ENCODE measurements at places on chromosomes 1 and 21.

GRCh38 chr1:35574125-35574654, 1.1 kb downstream of the TFAP2E start:
- no peak for DNase-seq

DNA sequence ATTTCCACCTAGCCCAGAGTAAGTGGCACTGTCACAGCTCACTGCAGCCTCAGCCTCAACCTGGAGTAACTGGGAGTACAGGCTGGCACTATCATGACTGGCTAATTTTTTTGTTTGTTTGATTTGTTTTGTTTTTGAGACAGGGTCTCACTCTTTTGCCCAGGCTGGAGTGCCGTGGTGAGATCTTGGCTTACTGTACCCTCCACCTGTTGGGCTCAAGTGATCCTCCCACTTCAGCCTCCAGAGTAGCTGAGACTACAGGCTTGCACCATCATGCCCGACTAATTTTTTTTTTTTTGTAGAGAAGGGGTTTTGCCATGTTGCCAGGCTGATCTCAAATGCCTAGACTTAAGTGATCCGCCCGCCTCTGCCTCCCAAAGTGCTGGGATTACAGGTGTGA, 2.5 kb downstream of the UCK2 start:
- DNase-seq = no peak

GRCh38 chr1:31704271-31705079, 658 bp upstream of the COL16A1 start:
- DNase-seq = no peak

- DNase-seq = no peak
Measured at GRCh38 chr1:15618655-15619525, 1.6 kb downstream of the DDI2 start.

DNA sequence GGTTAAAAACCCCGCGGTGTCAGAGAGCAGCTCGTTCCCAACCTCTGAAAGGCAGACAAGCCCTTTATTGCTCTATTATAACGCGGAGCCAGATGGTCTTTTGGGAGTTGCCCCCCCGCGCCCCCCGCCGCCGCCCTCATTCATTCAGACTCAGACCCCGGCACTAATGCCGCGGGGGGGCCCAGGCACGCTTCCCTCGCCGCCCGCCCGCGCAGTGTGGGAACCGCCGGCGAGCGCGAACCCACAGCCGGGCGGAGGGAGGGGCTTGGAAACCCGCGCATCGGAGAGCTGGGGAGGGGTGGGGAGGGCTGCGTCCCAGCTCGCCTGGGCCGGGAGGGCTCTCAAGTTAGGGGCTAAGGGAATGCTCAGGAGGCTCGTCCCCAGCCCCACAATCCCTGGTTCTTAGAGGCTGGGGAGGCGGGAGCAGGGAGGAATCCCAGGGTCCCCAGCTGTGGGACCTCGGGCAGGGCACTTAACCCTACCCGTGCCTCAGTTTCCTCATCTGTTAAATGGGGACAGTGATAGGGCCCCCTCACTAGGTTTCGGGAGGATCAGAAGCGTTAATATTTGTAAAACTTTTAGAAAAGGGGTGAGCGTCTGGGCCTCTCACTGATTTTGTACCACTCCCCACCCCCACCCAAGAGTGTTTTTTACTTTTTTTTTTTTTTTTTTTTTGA, 10.9 kb upstream of the HES5 start:
- no peak for DNase-seq

GRCh38 chr1:87170157-87170556, 158.5 kb upstream of the LMO4 start:
- DNase-seq = no peak

- DNase-seq = no peak
Measured at GRCh38 chr1:67463298-67463955, 33.2 kb upstream of the SERBP1 start.

GRCh38 chr1:185808631-185809030, 74.4 kb downstream of the HMCN1 start:
- DNase-seq = no peak

- DNase-seq = no peak
Measured at GRCh38 chr1:145889722-145890121, 4.1 kb upstream of the ANKRD35 start.

DNA sequence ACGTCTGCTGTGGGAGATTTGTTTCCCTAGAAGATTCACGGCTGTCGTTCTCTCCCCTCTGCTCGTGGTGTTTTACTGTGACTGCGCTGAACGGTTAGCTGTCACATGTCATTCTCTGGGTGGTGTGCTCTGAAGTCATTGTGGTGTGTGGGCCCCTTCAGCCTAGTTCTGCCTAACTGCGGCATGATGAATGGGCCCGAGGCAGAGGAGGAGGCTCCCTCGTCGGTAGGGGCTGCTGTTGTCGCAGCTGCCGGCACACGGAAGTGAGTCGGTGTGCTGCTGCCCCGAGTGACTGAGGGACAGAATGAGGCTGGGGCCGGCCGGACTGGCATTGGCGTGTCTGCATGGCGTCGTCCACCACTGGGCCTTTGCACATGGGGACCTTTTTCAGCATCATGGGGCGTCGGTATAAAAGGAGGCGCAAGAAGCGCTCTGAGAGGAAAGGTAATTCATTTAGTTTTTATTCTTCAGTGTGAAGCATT, 77.9 kb downstream of the ADARB1 start:
- peak; percentile 67 for DNase-seq

DNA sequence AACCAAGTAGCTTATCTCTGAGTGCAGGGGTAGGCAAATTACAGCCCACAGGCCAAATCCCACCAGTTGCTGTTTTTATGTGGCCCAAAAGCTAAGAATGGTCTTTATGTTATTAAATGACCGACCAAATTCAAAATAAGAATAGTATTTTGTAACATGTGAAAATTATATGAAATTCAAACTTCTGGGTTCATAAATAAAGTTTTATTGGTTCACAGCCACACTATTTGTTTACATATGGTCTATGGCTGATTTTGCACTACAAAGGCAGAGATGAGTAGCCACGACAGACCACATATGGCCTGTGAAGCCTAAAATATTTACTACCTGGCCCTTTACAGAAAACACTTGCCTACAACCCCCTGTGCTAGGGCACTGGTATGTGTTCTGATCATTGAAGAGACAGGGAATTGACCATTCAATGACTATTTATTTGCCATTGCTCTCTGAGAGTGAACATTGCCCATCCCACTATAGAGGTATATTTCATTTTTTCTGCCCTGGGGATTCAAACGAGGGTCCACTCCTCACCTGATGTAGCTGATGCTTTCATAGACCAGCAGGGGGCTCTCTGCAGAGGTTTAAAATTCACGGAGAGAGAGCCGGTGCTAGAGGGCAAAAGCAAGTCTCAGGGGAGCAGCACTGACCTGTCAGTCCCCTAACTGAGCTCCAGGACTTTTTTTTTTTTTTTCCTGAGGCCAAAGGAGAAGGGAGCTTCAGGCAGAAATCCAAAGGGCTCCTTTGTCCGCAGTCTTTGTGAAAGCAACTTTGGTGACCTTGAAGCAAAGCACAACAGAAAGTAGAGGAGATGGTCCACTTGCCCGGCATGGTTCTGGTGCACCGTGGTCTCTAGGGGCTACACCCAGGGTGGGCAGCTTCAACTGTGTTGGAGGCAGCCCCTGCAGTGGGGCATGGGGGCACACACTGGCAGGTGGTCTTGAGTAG, 7.3 kb upstream of the GNL2 start:
- DNase-seq = peak; percentile 60

GRCh38 chr1:226309398-226310244, 657 bp upstream of the LIN9 start:
- no peak for DNase-seq

- DNase-seq = no peak
Measured at GRCh38 chr1:61266738-61267137, 184.4 kb downstream of the NFIA start.

DNA sequence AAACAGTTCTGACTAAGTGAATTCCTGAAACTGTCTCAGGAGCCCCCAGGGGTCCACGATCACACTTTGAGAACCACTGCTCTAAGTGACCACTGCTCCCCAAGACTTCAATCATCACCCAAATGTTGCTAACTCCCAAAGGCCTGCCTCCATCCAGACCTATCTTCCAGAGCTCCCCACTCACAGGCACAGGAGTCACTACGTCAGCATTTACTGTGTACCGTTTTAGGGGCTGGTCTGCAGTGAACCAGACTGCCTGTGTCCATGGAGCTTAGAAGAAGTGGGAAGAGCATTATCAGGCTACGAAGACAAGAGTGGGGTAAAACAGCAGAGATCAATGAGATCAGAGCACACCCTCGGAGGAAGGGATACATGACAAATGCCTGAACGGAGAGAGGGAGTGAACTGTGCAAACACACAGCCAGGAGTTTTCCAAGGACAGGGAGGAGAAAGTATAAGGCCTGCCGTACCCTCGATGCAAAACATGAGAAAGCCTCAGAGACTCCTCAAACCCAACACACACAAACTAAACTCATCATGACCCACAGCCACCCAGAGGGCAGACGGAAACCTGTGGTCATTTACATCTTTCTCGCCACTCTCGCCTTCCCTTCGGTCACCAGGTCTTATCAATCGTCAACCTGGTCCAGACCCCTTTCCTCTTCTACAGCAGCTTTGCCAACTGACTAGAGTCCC, 10.1 kb downstream of the GNB1 start:
- DNase-seq = no peak

Measured in CD4-positive, alpha-beta T cell treated with Interleukin-2 at 100 ng/mL for 4 hours (primary cell).